ENCODE measurements at places on chromosomes 6 and 20.

GRCh38 chr6:157464653-157465535, 83.9 kb downstream of the ZDHHC14 start:
- no peak for DNase-seq

DNA sequence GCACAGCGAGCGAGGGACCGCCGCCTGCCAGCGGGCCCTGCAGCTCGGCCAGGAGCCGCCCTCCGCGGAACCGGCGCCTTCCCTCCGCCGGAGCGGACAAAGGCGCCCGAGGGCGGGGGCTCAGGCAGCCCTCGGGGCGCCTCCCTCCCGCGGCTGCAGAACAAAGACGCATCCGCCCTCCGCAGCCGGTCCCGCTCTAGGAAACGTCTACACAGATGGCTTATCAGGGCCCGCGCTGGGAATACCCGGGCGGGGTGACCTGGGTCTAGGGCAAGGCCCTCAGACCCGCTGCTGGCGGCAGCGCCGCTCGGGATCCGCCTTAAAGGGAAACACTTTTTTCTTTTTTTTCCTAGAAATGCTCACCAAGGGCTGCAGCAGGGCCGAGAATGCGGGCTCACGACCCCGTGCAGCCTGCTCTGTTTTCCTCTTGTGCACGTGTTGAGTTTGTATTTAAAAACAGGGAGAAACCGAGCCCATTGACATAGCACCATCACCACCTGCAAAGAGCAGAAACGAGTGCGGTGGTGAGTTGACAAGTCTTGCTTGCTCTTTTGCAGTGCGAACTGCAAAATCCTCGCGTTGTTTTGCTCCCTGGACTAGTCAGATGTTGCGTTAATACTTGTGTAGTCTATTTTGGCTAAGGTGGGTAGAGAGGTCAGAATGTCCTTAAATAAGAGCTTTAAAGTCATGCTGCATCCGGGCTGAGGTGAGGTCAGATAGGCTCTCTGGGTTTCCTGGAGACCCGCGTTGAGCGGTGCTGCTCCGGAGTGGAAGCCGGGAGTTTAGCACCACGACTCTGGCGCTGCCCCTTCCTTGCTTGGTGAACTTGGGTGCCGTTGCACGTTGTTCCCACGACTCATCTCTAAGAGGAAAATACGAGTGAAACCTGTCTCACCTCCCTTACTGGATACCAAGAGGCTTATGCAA, 1.1 kb upstream of the RPS6KA2 start:
- DNase-seq, result peak; percentile 20

DNA sequence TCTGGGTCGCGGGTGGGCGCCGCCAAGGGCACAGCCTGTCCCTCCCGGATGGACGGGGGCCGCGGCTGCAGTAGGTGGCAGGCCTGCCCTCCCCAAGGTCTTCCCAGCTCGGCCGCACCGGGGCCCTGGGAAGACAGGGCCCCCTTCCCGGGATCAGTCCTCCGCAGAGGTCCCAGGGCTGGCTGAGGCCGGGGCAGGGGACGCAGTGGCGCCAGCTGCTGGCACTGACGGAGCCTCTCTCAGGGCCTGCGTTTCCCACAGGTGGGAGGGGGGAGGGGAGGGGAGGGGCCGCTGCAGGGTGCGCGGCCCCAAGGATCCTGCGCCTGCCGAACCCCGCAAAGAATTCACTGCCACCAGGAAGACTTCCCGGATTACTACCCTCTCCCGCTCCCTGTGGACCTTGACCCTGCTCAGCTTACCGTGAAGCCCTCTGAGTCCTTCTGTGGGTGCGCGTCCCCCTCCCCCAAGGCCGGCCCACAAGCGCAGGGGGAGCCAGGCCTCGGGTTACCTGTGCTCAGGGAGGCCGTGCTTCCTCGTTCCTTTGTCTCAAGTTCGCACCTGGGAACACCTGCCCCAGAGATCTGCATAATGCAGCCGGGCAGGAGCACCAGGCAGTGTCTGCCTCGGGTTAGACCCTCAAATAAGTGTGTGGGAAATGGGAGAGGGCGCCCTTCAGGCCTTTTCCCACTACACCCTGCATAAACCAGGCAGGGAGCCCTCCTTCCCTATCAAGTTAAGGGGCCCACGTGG, 5.1 kb downstream of the LZTS3 start:
- DNase-seq, result no peak

GRCh38 chr6:161549977-161550655, 276.3 kb upstream of the AGPAT4 start:
- DNase-seq, result no peak

GRCh38 chr6:142521791-142522190, 220.0 kb downstream of the ADGRG6 start:
- no peak for DNase-seq

DNA sequence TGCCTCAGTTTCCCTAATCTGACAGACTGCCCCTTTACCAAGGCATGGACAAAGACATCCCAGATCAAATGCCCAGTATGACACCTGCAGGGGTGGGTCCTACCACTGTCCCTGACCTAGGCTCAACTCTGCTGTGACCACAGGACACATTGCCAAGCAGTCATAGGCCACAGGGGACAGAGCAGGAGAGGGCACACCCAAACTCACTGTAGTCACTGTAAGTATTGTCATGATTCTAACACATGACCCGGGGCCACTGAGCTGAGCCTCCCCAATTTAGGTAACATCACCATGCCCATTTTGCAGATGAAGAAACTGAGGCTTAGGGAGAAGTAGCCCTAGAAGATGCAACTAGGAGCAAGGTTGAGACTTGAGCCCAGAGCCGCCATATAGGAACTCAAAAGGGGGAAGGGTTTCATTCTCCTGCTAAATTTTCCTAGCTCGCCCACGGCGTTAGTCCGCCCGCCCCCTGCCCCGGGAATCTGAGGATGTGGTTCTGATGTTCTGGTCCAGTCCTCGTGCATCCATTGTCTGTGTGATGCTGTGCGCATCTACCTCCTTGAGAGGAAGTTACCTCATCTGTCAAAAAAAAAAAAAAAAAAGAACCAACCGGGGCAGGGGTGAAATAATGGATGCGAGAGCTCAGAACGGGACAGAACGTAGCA, 44.8 kb downstream of the PMEPA1 start:
- no peak for DNase-seq

DNA sequence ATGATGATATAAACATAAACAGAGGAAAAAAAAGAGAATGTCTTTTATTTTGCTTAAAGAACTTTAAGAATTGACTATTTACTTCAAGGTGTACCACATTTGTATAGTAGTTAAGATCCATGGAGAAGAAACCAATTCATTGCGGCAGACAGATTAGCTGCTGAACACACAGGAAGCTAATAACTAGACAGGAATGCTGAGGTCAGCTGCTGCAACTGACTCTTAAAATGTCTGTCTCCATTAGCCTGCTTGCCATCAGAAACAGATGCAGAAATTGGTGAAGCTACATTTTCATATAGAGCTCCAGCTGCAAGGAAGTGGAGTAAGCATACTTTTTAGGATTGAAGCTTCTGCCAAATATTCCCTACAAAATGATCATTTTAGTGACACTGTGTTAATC, 939.5 kb downstream of the EPHA7 start:
- no peak for DNase-seq

GRCh38 chr6:33017694-33018353, 8.4 kb upstream of the HLA-DOA start:
- no peak for DNase-seq

DNA sequence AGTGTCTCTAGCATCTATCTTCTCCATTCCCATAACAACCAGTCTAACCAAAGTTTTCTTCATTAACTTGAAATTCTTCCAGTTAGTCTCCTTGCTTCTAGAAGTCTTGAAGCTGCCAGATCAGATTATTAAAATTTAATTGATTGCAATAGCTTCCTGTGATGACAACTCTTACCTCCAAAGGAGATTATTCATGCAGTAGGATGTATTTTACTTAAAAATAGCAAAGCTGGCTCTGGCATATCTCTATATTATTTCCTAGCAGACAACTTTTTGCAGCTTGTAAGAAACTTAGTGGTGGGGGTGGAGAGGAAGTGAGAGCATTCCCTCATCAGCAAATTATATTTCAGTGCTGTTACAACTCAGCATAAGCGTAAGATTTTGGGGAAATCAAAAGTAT, 290.4 kb downstream of the GRIK2 start:
- no peak for DNase-seq

DNA sequence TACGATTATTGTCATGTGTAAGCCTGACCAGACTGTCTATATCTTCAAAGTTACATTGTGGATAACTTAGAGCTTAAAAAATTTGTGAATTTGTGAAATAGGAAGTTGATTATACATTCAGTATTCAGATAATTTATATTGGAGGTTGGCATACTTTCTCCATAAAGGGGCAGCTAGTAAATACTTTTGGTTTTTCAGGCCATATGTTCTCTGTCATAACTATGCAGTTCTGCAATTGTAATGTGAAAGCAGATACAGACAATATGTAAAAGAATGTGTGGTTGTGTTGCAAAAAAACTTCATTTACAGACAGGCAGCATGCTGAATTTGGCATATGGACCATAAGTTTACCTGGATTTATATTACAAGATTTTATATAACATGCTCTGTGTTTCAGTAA, 29.3 kb downstream of the HSF2 start:
- DNase-seq, result no peak

DNA sequence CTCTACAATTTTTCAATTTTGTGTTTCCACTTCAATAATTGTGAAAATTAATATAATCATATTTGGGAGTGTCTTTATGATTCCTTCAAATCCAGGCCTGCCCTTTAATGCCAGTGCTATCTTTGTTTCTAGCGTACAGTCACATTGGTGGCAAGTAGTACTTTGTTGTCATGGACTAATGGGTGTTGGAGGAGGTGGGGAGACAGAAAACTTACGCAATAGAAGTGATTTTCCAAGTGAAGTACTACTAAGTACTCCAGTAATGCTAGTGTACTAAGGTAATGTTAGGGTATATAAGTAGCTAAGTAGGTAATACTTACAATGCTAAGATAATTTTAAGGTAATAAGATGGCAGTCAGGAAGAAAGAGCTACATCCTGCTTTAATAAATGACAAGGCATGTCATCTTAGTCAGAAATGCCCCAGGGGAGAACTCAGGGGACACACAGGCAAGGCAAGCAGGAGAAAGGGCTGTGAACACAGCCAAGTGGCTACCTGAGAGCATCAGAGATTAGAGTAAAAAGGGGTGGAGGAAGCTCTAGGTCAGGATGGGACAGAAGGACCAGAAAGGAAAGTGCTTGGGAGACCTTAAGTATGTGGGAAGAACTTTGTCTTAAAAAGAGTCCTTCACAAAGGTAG, 217.2 kb upstream of the PRDM1 start:
- DNase-seq, result no peak

GRCh38 chr6:17039266-17039665, 62.6 kb upstream of the STMND1 start:
- no peak for DNase-seq

- no peak for DNase-seq
These were observed 28.5 kb upstream of the MAP3K4 start for GRCh38 chr6:160962835-160963623.

- DNase-seq, result no peak
These were observed 521 bp upstream of the LKAAEAR1 start for GRCh38 chr20:64084685-64085152.

- no peak for DNase-seq
These were observed 25.2 kb upstream of the MLN start for GRCh38 chr6:33828764-33829731.

GRCh38 chr6:88532241-88532860, 366.2 kb upstream of the CNR1 start:
- DNase-seq, result no peak

GRCh38 chr6:7787137-7787608, 61.3 kb downstream of the BMP6 start:
- DNase-seq, result no peak

- DNase-seq, result no peak
These were observed 16.6 kb downstream of the CDC40 start for GRCh38 chr6:110196874-110197273.

GRCh38 chr20:32416206-32416605, 58.1 kb downstream of the ASXL1 start:
- DNase-seq, result no peak

- no peak for DNase-seq
These were observed at the start of gene NTSR1 for GRCh38 chr20:62708591-62709536. Gene NTSR1, plus strand, starts transcription at chr20:62708836. Its CDS starts 372 bp downstream, at chr20:62709208.

DNA sequence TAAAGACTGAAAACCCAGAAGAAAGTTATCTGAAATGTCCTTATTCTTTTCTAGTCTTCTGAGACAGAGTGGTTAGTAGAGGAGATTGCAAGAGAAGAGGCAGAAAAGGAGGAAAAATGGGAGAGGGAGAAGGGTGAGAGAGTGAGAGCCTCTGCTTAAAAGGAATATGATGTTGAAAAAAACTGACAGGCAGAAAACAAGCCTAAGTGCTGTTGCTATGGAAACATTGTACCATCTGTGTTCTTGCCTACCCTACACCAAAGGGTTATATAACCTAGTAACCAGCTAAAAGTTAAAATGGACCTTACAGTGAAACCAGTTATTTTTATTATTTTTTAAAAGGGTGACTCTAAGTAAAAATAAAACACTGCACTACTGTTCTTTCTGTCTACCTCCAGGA, 28.3 kb upstream of the SH3BGRL2 start:
- no peak for DNase-seq

GRCh38 chr6:136566851-136567250, 16.6 kb upstream of the MAP7 start:
- no peak for DNase-seq

DNA sequence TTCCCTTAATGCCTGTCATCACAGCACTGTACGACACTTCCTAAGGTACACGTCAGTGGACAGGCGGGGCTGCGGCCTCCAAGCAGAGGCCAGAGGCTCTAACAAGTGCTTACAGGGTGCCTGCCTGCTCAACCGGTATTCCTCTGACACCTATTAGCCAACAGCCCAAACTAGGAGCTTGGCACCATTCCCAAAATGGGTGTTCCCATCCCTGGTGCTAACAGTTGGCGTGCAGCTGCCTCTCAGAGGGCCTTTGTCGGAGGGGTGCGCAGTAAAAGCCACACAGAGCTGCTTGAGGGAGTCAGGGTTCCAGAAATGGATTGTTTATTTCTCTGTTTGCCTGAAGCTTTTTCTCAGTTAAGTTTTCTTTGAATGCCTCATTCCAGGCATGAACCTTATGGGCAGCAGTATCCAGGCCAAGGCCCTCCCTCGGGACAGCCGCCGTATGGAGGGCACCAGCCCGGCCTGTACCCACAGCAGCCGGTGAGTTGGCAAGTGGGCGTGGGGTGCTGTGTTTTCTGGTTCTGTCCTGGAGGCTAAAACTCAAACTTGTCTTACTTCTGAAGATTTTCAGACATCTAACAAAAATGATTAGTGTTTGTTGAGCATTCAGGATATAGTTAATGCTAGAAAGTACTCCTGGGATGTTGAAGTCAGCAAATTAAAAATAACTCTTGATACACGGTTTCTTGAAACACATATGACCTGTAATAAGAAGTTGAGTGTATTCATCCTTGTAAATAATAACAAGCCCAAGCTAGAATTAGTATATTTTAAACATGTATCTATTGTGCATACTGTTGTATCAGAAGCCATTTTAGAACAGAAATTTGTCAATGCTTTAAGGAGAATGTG, 124.7 kb downstream of the TMEM242 start:
- no peak for DNase-seq

DNA sequence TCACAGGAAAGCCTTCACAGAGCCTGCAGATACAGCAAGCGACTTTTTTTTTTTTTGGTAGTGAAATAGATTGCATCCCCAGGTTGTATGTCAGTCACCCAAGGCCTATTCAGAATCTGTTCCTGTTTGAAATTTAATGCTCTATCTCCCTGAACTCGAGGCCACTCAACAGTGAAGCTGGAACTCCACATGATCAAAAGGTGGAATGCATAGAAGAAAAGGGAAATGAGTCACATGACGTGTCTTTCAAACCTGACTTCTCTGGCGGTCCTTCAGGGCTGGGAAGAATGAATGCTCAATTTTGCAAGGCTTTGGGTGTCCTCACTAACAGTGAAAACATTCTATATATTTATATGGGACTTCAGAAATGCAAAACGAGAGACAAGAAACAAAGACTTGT, 88.4 kb upstream of the B3GAT2 start:
- DNase-seq, result no peak
